NCI-H1092 (cell line): ENCODE measurements at places on chromosomes 7 and 10.

DNA sequence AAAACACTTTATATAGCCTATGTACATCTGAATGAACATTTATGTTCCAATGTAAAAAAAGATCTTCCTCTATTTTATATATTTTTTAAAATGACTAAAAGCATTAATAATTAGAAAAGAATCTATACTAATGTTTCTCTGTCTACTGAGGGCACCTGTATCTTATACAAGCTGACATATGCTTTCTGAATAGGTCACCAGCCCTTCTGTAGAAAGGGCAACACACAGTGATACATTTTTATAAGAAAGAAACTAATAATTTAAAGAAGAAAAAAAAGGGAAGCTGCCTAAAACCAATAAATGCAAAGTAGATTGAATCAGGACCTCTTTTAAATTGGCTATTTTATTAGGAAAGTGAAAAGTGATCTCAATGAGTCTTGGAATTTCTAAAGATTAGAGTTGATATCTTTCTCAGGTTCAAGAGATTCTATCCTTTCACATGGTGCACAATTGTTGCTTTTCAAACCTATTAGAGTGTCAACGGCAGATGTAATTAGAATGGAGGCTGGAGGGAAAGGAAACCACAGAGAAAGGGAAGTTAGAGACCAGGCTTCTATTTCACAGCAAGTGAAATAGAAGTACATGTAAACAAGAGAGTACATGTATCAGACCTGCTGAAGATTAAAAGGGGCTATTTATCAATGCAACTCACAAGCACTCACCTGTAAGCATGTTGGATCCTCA lies 6.3 kb downstream of the MTPN start:
- no peak for DNase-seq

DNA sequence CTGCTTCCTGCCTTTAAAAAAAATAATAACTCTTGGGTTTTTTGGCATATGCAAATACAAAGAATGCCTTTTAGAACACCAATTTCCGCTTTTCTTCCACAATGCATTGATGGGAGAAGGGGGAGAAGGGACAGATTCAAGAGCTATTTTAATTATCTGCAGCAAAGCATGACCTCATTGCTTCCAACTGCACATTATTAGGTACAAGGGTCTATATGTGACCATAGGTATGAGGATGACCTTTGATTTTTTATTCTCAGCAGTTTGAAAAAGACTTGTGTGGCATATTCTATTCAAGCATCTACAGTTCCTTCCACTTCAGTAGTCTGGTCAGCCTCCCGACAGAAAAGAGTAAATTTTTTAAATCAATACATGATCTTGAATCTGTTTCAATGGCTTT lies 39.7 kb downstream of the GRB10 start:
- no peak for DNase-seq

GRCh38 chr7:139634087-139634486 lies 110.6 kb downstream of the CLEC2L start:
- no peak for DNase-seq

GRCh38 chr10:122254831-122255230 lies 16.3 kb upstream of the BTBD16 start:
- no peak for DNase-seq

- no peak for DNase-seq
Observed at GRCh38 chr10:79299397-79300241, 47.6 kb upstream of the PPIF start.

- DNase-seq: no peak
Observed at GRCh38 chr7:3787717-3788264, 486.7 kb downstream of the SDK1 start.

- DNase-seq: no peak
Observed at GRCh38 chr7:112206991-112207592, 597 bp downstream of the ZNF277 start.
